ENCODE measurements at places on chromosomes 5 and 9.

GRCh38 chr5:134570365-134570758 is 44.9 kb downstream of the JADE2 start:
- no peak for DNase-seq

- no peak for DNase-seq
These were observed 527.7 kb upstream of the WWC1 start for GRCh38 chr5:167763772-167764171.

DNA sequence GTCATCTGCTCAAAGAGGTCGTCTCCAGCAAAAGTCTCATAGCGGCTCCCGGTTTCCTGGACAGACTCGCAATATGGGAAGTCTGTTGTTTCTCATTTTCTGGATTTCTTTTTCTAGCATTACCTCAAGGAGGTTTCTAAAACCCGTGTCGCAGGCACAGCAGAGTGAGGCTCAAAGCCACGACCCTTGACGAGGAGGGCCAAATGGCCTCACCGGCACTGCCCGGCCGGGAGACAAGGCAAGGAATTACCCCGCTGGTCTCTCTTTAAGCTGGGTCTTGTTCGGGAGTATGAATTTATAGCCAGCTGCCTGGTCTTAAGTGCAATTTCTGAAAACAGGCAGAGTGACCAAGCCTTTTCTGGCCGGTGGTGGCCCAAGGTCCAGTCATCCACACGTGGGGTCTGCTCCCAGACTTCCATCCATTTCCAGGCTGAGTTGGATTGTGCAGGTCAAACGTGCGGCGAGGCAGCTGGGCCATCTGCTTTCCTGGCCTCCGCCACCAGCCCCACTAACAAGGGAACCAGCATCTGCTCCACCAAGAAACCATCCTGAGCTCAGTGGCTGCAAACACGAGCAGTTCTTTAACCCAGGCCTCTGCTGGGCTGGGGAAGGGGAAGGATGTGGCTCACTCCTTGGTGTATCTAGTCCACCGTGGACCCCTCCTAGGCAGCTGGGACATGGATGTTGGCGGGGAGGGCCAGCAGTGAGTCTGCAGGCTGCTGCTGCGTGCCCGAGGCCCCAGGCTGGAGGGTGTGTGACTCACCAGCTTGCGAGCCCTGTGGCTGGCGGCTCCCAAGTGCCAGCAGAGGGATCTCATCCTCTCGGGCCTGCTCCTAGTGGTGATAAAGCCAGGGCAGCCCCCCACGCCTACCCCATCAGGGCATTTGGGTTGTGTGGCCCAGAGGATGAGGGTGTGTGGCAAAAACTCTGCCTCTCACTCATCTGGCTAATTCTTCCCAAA is 55.6 kb upstream of the COL5A1 start:
- no peak for DNase-seq

- no peak for DNase-seq
These were observed 150.2 kb upstream of the TRPM3 start for GRCh38 chr9:71271602-71272001.

- peak; percentile 62 for DNase-seq
These were observed 210.7 kb upstream of the SLC24A2 start for GRCh38 chr9:19999491-20000057.

DNA sequence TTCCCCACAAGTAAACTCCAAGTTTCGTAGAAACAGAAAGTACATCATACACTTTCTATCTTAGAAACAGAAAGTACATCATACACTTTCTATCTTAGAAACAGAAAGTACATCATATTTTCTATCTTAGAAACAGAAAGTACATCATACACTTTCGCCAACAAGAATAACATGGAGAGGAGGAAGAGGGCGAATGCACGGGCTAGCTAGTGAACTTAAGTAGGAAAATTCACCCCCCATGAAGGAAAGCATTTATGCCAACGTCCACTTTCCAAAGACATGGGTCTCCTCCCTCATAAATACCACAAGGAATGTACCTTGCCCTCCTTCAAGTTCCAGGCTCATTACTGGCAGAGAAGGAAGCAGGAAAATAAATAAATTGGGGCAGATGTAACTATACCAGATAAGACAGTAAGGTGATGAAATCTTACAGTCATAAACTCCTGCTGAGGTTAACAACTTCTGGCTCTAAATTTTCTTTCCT is 64.7 kb downstream of the FRMD3 start:
- no peak for DNase-seq

DNA sequence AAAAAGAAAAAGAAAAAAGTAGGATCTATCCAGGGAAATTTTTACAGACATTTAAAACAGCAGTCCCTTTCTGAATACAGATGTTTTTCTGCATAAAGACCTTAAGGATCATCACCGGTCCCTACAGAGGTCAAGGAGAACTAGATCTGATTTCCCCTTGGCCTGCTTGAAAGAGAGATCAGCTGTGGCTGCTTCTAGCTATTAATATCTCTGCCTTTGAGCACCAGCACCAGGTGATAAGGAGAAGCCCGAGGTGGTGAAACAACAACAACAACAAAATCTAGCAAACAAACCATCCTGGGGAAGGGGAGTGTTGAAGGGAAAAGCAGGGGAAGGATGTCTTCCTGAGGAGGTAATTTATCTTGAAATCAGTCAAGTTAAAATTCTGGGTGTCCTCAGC is 42.1 kb downstream of the ZNF366 start:
- no peak for DNase-seq

- no peak for DNase-seq
These were observed 21.0 kb upstream of the ALDH1B1 start for GRCh38 chr9:38371495-38371894.

DNA sequence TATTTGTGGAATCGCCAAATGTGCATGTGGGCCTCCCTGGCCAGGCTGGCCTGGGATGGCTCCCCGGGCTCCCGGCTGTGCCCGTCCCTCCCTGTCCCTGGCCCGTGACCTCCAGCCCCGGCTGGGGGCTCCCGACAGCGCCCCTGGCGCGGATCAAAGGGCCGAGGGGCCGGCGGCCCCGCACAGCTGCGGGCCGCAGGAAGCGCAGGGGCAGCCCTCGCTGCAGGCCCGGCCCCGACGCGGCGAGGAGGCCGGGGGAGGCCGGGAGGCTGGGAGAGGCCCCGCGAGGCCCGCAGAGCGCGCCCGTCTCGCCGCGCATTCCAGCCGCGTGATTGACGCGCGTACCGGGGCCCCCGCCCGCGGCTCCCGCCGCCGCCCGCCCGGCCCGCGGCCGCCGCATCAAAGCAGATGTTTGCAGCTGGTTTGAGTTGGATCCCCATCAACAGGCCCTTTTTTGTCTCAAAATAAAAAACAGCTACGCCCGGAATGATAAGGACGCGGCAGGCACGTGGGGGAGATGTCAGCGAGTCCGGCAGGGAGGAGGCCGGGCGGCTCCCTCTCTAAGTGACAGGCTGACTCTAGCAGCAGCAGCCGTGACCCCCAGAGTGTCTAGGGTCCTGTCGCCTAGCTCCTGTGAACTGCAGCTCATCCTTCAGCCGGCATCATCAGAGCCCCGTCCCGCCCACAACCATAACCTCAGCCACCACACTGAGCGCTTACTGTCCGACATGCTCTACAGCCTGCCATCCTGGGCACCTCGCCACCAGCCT is 69.4 kb downstream of the LMX1B start:
- no peak for DNase-seq

GRCh38 chr5:40074826-40075225 is 604.9 kb upstream of the PTGER4 start:
- DNase-seq, result no peak

GRCh38 chr5:115487756-115488155 is 56.8 kb downstream of the FEM1C start:
- DNase-seq, result no peak

- no peak for DNase-seq
These were observed 10.4 kb downstream of the CDK5RAP2 start for GRCh38 chr9:120569556-120569955.

GRCh38 chr5:74166064-74166463 is 474.5 kb downstream of the ENC1 start:
- DNase-seq, result no peak

Measured in activated T-cell treated with anti-CD3 and anti-CD28 coated beads for 24 hours (primary cell).